ENCODE measurements at places on chromosomes 2 and 18.

DNA sequence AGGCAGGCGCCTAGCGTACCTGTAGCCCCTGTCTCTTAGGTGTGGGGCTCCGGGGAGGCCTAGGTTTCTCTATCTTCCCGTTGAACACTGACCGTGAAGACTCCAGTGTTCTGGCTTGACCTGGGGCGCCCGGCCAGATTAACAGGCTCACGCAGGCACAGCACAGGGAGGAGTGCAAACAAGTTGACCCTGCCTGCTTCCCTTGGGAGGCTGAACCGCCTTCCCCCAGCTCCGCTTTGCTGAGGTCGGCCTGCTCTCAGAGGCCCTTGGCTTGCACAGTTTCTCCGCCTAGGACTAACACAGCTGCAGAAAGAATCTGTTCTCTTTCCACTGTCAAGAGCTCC lies 567 bp downstream of the PCYOX1 start:
- DNase-seq = no peak

DNA sequence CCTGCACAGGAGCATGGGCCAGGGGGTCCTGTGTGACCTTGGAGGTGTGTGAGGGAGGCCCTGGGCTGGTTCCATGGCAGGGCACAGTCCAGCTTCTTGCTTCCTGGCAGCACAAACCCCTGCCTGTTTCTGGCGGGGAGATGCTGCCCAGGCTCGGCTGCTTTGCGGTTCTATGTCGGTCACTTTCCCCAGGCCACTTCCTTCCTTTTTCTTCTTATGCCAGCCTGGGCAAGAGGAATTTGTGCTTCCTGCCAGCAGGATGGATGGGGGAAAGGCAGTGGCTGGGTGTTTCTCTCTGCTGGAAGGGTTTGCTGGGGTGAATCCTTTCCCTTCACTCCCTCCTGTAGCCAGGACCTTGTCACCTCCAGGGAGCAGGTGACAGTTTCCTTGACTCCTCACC lies 24.3 kb downstream of the ASAP2 start:
- no peak for DNase-seq

- no peak for DNase-seq
Measured at GRCh38 chr2:29446847-29447246, 331.6 kb downstream of the CLIP4 start.

GRCh38 chr2:48589170-48589767 lies 28.4 kb upstream of the GTF2A1L start:
- no peak for DNase-seq
